WTC11 (cell line): ENCODE measurements at places on chromosomes 7 and 10.

DNA sequence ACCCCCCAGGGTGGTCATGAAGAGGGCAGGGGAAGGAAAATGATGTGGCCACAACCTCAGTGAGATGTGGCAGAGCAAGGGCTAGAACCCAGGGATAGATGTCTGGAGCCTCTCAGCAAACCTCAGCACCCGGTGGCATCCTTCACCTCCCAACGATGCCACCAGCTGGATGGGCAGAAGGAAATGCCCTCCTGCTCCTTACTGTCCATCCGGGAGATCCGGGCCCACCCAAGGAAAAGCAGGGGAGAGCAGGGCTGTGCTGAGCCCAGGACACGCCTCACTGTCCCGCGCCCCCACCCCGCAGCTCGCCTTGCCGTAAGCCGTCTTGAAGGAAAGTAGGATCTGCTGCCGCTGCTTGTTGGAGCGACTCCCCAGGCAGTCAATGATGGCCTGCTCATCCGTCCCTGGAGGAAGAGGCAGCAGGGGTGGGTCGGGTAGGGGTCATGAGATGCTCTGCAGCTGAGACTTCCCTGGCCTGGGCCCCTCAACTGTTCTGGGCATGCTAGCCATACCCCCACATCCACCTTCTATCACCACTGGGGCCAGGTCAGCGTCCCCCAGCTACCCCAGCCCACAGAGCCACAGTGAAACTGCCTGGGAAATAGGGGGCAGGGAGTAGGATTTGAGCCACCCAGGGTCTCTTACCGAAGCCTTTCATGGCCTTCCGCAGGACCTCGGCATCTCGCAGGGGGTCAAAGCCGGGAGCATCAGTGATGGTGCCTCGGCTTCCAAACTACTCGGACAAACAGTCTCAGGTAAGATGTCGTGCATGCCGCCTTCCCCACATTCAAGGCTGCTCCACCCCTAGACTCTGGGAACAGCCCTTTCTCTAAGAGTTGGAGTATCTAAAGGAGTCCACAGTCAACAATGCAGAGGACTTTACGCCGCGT is 34.3 kb downstream of the PLAC9 start:
- DNase-seq: no peak

DNA sequence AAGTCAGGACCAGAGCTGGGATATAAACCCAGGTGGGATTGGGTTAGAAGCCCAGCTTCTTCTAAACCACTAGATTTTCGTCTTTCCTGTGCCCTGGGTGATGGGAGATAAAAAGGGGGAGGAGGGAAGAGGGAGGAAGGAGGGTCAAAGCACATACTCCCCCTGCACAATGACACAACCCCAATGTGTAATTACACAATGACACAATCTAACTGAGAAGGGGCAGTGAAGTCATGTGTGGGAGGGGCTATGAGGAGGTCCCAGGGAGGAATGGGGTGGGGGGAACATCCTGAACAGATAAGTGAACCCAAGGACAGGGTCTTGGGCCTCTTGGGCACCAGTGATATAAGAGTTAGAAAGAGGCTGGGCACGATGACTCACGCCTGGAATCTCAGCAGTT is 44.5 kb downstream of the TECTB start:
- no peak for DNase-seq

- no peak for DNase-seq
These were observed 67.1 kb downstream of the ABCC2 start for GRCh38 chr10:99849536-99849935.

GRCh38 chr7:67918158-67918557 is 921.5 kb downstream of the TYW1 start:
- DNase-seq: no peak

GRCh38 chr7:36109013-36109627 is 43.9 kb upstream of the EEPD1 start:
- no peak for DNase-seq

- DNase-seq: no peak
These were observed 2.2 kb upstream of the GRIFIN start for GRCh38 chr7:2478399-2478785.

DNA sequence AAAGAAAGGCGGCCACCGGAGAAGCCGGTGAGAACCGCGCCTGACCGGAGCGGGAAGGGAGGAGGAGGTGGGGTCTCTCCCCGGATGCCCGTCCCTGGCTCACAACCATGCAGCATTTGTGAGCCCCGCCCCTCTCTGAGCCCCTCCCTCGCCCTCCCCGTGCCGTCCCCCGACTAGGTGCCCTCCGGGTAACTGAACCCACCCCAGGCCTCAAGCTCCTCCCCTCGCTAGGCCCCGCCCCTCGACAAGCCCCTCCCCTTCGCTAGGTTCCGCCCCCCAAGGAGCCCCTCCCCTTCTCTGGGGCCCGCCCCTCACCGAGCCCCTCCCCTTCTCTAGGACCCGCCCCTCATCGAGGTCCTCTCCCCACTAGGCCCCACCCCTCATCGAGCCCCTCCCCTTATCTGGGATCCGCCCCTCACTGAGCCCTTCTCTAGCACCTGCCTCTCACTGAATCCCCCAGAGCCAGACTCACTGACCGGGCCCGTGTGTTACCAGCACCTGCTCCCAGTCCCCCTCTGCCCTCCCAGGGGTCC is 42.2 kb upstream of the HSPB1 start:
- DNase-seq: peak; percentile 98

GRCh38 chr7:104137971-104138370 is 69.8 kb downstream of the ORC5 start:
- no peak for DNase-seq

DNA sequence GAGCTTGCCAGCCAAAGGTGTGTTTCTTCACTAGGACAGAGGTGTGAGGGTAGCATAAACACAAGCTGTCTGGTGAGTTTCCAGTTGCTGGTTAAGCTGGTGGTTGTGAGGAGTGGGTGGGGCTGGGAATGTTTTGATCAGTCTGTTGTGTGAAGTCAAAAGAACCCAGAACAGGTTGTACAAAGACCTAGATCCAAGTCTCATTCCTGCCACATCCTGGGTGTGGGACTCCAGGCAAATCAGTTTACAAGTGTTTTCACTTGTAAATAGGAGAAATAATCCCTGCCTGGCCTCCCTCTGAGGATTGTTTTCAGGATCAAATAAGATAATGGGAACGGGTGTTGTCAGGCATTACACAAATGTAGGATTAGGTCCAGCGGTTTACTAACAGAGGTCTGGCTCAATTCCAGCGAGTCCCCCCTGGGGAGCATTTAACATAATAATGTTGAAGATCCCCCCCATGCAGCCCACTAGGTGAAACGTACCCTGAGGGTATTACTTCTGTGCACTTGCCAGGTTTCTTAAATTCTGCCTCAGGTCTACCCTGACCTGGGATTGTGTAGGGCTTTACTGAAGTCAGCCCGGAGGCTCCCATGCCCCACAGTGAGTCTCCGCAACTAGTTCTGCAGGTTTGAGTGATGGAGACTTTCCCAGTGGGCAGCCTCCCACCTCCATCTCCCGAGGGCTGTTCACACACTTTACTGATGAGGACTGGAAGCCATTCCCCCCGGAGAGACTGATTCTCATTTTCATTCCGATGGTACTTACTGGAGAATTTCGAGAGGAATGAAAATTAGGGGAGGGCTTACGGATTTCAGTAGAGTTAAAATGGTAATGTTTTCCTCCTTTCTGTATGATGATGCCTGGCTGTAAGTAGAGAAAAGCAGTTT is 2.7 kb upstream of the FRAT2 start:
- DNase-seq: peak; percentile 64

DNA sequence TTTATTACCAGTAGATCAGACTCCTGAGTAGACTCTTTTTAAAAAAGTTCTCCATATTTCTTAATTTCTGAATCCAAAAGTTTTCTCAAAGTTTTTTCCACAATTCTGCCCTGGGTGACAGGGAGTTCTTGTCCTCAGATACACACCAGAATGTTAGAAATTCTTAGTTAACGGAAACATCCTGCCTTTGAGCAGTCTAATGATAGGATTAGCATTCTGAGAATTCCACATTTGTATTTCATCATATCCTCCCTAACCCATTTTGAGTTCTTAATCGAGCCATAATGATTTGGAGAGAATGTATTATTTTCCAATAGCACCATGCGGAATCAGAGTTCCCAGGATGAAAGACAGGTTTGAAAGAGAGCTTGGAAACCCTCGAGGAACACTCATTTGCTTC is 28.9 kb upstream of the MRPS33 start:
- no peak for DNase-seq

- no peak for DNase-seq
These were observed 1190.5 kb upstream of the LRRTM3 start for GRCh38 chr10:65735382-65735781.

DNA sequence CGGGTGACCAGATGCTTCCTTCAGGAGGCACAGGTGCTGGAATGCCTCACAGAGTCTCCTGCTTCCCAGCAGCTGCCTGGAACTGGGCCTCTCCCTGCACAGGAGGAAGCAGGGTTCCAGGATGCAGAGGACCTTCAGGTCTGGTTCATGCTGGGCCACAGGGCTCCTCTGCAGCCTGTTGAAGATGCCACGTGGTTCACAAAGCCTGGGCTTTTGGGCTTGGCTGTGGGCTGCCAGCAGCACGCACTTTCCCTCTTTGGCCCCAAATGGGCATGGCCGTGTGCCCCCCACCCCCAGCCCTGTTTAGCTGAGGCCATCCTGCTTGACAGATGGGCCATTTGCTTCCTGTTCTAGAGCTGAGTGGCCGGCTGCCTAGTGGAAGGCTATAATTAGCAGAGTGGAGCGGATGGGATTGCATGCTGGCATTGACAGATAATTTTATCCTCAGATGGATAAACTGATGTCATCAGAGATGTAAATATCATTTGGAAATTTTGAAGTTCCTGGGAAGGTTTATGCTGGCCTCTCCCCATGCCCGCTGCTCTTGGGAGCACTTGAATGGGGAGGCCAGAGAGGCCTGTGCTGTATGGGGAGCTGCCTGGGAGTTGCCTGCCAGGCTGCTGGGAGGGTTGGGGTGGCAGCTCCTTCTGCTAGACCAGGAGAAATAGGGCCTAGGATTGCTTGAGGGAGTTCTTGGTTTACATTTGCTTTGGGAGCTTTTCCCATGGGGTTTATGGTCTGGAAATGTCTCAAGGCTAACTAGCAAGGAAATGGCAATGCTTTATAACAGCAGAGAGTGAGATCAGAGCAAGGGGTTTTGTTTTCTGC is 28.2 kb downstream of the TSPAN15 start:
- DNase-seq: no peak

- no peak for DNase-seq
These were observed 63.6 kb upstream of the IFRD1 start for GRCh38 chr7:112386619-112387018.

DNA sequence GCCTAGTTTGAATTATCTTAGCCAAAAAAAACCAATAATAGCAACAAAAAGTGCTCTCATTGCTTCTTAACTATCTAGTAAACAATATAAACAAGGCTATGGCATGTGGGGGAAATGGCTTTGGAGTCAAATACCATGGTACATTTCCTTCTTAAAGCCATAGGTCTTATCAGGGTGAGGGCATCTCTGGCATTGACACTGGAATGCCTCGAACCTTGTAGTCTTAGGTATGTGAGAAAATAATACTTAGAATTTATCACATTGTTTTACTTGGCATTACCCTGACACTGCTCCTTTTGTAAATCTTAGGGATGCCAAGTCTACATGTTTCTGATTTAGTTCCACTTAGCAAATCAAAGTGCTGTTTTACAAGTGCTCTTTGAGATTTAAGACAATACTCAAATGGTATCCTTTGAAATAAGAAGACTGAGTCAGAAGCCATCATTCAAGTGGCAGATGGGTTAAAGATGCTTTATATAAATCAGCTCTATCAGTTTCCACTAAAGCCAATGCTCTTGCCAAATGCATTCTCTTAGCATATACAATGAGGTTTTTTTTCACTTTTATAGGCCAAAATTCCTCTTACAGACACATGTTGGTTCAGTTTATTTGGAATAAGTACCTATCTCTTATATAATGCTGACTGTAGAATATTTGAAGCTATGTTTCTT is 155.2 kb downstream of the HPSE2 start:
- DNase-seq: no peak

DNA sequence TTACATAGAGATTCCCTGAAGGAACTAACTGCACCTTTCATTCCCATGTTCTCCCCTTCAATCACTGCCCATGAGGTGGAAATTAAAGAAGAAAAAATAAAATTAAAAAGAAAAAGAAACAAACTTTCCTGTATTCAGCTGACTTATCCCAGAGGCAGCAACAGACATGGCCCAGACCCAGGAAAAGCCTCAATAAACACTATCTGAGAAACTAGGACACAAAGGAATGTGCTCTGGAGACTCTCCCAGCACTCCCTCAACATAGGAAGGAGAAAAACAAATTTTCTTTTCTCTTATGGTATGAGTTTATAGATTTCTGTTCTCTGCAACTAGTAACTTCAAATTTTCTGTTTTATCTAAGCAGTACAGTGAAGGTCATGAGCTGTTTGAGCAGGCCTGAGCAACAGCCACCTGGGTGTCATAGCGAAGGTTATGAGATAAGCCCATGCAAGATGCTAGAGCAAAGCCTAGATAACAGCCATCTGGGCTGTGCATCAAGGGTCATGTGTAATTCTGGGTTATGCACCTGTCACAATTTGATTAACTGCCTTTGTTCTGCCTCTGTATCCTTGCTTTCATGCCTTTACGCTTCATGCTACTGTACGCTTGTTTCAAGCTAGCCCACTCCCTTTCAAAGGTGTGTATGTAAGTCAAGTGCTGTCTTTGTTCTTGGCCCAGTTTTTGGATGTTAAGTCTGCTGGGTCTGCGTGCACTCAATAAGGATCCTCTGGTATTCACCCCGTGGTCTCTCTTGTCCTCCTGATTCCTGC is 11.0 kb upstream of the OR6B1 start:
- DNase-seq: no peak

GRCh38 chr10:17009212-17009700 is 120.4 kb downstream of the CUBN start:
- no peak for DNase-seq

DNA sequence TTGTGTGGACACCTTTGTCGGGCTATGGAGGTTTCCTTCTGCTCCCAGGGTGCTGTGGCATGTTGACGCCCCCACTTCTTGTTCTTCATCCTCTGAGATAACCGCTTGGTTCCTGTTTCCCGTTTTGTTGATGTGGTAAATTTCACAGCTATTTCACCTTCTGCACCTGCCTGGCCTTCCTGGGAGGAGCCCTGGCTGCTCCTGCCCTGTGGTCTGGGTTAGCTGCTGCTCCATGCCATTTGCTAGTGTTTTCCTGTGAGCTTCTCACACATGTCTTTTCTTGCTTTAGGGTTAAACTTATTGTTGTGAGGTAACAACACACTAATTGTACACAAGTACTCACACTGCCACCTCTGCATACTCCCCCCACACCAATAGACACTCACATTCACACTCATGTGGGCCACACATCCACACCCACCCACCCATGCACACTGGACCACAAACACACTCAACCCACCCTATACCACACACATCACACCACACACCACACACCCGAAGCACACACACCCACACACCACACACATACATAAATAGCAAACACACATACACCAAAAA is 46.5 kb upstream of the MSMB start:
- DNase-seq: no peak

GRCh38 chr7:48398191-48398590 is 226.9 kb downstream of the ABCA13 start:
- DNase-seq: no peak

- no peak for DNase-seq
These were observed 150.0 kb downstream of the ZMYND11 start for GRCh38 chr10:285216-285615.
